ENCODE measurements at places on chromosomes 2 and 18.

GRCh38 chr2:134758633-134759032, 39.8 kb upstream of the TMEM163 start:
- no peak for DNase-seq

GRCh38 chr2:105309147-105309545, 20.4 kb downstream of the TGFBRAP1 start:
- DNase-seq: no peak

DNA sequence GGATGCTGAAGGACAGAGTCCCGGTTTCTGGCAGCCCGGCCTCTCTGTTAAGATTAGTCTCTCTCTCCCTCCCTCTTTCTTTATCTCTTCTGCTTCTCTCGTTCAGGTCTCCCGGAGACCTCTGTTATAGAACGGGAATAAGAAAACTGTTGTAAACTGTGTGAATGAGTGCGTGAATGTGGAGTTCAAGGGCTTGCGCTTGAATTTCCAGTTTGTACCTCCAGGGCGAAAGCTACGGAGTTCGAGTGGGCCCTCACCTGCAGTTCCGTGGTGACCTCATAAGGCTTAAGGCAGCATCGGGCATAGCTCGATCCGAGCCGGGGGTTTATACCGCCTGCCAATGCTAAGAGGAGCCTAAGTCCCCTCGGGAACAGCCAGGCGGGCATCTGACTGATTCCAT, 26.4 kb downstream of the SKA1 start:
- no peak for DNase-seq

DNA sequence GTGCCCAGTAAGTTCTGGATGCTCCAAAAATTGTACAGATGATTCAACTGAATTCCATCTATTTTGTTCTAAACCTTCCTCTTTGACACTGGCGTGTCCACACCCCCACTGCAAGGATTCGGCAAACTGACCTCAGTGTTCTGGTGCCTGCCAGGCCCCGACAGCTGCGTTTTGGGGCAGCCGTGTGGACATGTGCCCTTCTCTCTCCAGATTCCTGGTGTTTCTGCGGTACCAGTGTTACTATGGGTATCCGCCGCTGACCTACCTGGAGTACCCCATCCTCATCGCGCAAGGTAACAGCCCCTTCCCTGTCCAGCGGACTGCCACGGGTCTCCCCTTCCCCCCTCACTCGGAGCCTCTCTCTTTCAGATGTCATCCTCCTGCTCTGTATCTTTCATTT, 5.0 kb downstream of the SLC66A3 start:
- no peak for DNase-seq

GRCh38 chr18:9649164-9649540, 34.8 kb upstream of the PPP4R1 start:
- no peak for DNase-seq

DNA sequence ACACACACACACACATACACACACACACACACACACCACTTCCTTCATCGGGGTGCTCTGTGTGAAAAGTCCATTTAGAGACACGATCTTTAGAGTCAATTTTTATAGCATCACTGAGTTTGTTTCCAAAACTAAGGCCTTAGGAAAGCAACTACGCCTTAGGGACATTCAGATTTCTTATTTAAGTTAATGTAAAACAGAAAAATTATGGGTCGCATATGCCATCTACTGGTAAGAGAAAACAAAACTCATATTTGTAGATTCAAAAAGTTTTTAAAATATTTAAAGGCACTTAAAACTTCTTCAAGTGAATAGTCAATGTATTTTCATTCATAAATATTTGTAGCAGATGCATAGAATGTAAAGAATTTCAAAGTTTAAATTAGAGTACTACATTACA, 166.2 kb downstream of the ATAD2B start:
- no peak for DNase-seq

GRCh38 chr2:212387146-212387545, 151.5 kb downstream of the ERBB4 start:
- no peak for DNase-seq

DNA sequence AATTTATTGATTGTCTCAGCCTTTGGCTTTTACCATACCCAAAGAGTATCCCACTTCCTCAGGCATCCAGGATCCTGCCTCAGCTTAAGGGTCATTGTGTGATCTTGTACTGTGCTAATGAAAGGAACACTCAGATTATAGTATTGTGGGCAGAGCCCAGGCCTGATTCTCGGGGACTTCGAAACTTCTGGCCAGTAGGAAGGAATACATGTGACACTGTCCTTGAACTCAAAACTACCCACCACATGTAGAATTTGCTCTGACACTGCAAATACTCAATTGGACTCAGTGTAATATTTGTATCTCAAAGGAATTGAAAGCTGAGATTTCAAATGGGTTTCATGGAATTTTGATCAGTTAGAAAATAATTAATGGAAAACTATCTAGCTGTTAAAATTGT, 15.9 kb downstream of the DIS3L2 start:
- DNase-seq: no peak

DNA sequence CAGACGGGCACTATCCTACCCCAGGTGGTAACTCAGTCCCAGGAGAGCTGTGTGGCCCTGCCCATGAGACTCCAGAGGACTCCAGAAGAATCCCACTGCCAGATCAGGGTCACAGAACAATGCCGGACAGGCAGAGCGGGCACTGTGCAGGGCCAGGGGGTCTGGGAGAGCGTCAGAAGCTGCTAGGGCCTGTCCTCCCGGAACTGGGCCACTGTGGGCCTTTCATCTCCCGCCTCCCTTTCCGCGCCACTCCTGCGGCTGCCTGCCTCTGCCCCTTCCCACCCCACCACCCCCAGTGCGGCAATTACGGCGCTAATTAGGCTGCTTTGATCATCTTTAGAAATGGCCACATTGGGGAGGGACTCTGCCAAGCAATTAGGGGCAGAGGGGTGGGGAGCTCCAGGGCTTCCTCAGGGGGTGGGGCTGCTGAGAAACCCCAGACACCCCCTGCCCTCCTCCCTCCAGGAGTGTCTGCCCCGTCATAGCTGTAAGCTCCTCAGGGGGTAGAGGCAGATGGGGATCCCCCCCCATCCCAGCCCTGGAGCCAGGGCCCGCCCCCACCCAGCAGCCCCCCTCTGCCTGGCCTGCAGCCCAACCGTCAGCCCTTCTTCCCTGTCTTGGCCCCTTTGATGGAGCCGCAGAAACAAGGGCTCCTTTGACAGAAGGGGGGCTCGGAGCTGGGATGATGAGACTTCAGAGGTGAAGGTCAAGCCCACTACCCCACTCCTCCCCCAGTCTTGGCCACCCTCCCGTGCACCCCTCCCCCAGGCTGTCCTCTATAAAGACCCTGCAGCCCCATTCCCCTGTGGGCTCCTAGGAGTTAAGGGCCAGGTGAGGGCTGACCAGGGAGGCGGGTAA, at the start of gene PRSS56:
Gene PRSS56, plus strand, starts transcription at position 808 of the 858 bp plus-strand sequence. CDS start 211 bp downstream, outside the sequence.
- no peak for DNase-seq

DNA sequence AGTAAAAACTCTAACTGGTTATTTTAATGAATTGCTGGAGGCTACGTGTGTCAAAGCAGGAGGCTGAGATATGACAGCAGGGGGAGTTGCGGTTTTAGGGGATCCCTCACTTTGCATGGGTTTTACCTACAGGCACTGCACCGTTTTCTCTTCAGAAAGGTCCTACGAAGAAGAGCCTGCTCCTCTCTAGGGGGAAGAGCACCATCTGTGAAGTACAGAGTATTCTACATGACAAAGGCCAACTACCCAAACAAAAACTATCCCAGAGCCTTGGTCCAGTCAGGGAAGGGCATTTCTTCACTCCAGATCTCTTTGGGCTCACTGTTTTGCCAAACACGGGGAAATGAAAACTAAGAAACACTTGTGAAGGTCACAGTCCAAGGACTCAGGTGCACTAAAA, 696.7 kb upstream of the SOX11 start:
- no peak for DNase-seq

GRCh38 chr2:65999103-65999502, 435.8 kb upstream of the MEIS1 start:
- no peak for DNase-seq

DNA sequence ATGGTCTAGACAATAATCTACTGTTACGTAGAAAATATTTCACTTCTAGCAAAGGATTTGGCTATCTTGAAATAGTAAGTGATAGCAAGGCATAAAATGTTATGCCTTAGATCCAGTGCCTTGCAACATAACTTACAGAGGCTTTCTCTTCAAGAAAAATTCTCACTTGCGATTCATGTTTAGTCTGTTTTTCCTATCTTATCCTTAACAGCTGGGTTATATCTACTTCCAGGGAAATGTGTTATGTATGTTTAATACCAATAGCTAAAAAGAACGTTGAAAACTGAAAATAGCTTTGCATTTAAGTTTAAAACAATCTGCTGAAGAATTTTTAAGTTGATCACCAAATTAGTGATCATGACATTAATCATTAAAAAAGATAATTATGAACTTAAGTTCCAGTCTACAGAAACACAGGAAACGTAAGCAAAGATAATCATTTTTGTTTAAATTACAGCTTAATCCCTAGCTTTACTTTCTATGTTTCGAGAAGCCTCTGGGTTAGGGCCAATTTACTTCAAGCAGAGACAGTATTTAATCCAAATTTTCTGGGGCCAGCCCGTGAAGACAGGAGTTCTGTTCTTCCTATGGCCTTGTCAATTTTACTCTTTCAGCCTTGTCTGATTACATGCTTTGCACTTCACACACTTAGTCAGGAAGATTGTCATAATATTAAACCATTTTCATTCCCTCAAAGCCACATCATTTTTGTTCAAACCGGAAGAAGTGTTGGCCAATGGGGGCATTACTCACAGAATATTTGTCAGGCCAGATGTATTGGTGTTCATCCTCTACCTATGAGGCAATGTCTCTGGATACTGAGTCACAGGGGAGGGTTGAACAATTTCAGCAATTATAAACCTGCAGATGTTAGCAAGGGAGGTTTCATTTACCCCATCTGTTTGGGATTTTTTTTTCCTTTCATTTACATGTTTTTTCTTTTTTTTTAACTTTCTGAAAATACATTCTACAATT, 1132.9 kb upstream of the ZEB2 start:
- DNase-seq: no peak

- DNase-seq: no peak
These were observed 6.7 kb downstream of the PELI1 start for GRCh38 chr2:64137567-64137966.

GRCh38 chr2:98465456-98466226, 21.0 kb downstream of the INPP4A start:
- DNase-seq: no peak

DNA sequence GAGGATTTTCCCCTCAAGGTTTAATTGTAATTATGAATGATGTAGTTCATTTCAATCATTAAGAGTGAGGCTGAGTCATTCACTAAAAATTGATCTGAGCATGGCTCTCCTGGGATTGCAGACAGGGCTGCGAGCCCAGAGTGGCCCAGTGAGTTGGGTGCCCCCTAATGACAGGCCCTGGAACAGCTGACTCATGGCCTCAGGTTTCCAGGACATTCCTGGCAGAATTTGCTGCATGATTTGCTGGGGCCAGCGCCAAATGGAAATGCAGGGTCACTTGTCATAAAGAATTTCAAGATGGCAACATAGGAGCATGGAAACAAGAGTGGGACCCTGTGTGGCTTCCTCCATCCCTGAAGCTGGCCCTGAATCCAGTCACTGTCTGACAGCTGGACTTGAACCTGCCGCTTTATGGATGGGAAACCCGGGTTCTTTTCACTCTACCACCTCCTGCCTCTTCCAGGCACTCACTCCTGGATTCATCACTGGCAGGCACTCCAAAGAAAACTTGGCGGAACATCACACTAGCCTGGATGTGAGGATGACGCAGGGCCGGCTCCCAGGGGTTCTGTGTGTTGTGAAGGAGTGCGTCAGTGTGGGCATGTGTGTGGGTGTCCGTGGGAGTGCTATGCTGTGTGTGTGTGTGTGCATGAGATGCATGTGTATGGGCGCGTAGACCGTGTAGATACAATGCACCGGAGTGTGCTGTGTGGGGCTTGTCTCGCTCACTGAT, 15.2 kb downstream of the OTOF start:
- DNase-seq: no peak

- no peak for DNase-seq
These were observed 7.9 kb downstream of the IMPA2 start for GRCh38 chr18:11989174-11989573.

DNA sequence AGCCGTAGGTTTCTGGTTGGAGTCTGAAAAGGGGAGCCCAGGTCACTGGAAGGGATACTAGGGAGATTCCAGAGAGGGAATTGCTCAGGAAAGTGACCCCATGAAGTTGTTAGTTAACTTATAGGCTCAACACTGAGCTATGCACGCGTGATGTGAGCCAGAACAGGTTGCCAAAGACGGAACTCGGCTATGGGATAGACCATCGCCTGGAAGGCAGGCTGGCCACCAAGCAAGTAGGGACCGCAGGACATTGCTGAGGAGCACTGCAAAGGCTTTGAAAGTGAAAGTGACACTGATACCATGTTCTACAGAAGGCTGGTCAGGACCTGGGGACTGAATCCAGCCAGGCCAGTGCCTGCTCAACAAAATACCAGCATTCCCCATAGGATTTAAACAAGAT, 7.3 kb downstream of the FARP2 start:
- DNase-seq: no peak

DNA sequence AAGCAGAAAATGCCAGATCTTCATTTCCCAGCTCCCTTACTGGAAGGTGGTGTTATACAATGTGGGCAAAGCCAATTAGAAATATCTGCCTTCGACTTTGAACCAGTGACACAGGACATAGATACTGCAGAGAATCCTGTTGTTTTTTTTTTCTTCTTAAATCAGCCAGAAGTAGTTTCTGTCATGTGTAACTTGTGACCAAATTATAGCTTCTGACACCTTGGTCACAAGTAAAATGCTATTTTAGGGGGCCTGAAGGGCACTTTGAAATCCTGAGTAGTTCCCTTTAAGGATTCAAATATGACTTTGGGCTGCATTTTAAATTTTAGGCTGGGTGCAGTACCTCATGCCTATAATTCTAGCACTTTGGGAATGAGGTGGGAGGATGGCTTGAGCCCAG, 89.0 kb upstream of the TLK1 start:
- no peak for DNase-seq

DNA sequence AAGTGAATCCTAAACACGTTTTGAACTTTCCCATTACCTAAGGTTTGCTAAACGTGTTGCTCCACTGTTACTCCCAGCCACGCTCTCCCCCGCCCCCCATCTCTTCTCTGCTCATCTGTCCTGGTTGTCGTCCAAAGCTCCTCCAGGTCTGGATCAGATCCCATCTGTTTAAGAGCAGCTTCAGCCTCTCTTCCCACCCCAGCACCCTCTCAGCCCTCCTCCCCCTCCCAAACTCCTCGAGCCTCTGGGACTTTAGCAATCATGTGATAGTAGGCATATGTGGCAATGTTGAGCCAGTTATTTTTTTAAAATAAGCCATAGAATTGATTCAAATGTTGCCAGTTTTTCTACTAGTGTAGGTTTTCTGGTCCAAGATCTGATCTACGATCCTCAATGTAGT, 20.0 kb upstream of the LPIN1 start:
- no peak for DNase-seq

- DNase-seq: no peak
These were observed 92.5 kb upstream of the EML6 start for GRCh38 chr2:54630858-54631497.

Data from GM12891 (cell line).